Caki2 (cell line): ENCODE measurements at places on chromosomes 5 and 9. TPM values are rescaled to one million over a fixed set of nuclear protein-coding genes. Genes with fewer than 3 reads are reported as not detected.

DNA sequence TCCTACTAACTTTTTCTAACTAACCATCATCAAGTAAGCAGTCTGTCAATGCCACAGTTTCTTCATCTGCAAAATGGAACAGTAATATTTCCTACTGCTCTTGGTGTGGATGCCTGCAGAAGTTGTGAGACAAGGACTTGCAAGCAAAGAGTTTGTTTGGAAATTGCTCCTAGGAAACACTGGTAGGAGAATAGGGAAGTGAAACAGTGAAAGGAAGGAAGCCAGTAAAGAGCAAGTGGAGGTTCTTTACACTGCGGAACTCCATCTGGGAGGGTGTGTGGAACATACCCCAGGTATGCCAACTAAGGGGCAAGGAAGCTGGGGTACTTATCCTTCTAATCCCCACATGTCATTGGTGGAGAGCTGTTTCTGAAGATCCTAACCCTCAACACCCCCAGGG, 119.9 kb downstream of the FOXD1 start:
- no peak for DNase-seq

DNA sequence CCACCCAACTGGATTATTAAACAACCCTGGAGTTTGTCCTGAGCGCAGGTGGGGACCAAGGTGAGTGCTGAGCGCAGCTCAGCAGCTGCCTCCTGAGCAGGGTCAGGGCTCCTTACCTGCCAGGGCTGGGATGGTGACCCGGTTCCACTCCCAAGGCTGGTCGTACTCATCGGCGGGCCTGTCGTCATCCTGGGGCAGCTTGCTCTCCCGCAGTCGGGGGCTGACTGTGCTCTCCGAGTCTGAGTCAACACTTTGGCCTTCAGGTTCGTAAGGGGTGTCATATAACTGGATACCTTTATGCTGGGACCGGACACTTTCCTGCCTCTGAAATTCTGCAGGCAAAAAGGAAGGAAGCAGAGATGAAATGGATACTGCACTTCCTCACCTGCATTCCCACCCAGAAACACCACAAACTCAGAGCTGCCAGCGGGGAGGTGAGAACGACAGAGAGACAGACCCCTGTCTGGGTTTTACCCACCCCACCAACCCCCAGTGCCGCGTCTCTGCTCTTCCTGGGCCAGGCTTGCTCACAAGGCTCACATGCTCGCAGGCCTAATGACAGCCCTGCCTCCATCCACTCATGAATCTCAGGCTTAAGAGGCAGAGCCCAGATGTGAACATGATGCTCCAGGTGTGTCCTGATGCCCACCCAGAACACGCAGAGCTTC, 70.7 kb upstream of the SLC25A51 start:
- DNase-seq = no peak

GRCh38 chr9:35114840-35115628, 628 bp downstream of the ATOSB start:
- peak; percentile 38 for DNase-seq

- DNase-seq = no peak
Measured at GRCh38 chr9:4318326-4318725, 18.5 kb upstream of the GLIS3 start.

DNA sequence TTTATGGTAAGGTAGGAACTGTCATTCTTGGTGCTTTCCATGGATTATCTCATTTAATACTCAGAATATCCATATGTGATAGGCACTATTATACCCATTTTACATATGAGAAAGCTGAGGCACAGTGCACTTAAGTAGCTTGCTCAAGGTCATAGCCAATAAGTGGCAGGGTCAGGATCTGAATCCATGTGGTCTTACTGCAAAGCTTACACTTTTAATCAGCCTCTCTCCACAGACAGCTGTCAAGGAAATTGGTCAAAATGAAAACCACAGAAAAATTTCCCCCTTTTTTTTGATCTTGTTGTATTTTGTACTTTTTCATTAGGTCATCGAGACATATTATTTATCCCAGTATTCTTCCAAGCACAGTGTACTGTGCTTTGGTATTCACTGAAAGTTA, 78.5 kb downstream of the ERCC6L2 start:
- no peak for DNase-seq

DNA sequence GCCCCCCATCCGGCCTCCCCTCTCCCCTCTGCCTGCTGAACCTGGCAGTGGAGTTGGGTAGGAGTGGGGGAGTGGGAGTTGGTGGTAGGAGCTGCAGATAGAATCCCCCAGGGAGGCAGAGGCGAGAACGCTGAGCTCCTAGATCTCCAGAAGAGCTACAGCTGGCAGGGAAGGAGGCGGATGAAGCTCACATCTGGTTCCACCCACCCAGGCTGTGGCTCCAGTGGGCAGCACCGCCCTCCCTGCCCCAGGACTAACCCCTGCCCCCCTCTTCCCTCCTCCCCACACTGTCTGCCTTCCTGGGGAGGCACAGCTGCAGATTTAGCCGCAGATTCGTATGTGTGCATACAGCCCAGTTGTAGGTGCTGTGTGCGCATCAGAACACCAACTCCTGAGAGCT, 34.2 kb downstream of the C9orf50 start:
- no peak for DNase-seq

GRCh38 chr5:117195076-117195475, 620.5 kb upstream of the SEMA6A start:
- no peak for DNase-seq

GRCh38 chr9:111658943-111659342, 2.5 kb upstream of the GNG10 start:
- no peak for DNase-seq

DNA sequence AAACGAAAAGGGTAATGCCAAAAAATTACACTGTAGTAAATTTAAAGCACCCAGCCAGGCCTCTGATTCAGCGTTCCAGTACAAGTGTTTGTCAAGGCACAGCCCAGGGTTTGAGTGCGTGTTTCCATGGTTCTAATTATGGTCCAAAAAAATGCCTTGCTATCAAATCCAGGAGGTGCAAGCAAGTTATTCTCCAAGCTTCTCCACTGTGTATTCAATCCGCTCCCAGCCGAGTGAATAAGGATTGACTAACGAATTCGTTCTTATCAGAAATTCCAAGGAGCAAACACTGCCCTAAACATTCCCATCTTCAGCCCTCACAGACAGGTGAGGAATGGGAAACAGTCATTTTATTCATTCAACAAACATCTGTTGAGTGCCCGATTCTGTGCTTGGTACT, 103.3 kb upstream of the WWC1 start:
- no peak for DNase-seq

DNA sequence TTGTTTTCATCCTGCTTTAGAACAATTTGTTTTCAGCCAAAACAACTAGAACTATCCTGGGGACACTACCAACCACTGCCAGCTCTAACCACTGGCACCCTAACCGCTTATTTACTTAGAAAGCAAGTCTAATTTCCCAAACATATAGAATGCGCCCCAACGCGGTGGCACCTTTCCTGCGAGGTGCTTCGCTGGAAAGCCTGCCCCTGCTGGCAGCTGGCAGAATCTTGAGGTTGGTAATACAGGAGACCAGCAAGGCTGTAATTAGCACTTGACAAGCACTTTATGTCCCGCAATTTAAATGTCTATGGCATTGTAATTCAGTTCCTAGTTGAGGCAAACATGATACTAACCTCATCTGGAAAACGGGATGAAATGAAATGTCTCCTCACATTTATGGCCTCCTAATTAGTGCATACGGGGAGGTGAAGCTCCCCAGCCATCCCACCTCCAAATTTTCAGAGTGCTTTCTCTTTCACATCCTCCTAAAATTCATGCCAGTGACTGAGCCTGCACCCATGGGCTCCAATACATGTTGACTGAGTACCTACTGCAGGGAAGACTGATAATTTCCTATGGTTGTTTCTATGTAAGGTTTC, 30.4 kb downstream of the GABBR2 start:
- DNase-seq = no peak

GRCh38 chr9:23123048-23123632, 676.5 kb downstream of the DMRTA1 start:
- DNase-seq = no peak

GRCh38 chr9:105244734-105245028, 230 bp downstream of the SLC44A1 start:
- no peak for DNase-seq

DNA sequence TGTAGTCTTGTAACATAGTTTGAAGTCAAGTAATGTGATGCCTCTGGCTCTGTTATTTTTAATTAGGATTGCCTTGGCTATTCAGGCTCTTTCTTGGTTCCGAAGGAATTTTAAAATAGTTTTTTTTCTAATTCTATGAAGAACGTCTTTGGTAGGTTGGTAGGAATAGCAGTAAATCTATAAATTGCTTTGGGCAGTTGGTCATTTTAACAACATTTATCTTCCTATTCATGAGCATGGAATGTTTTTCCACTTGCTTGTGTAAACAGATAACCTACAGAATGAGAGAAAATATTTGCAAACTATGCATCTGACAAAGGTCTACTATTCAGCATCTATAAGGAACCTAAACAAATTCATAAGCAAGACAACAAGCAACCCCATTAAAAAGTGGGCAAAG, 173.2 kb upstream of the TRPC7 start:
- no peak for DNase-seq

The WHRN gene
- 3.9 and 6.6 TPM in 2 replicates for total RNA-seq

The HMMR gene
- 68.7 and 74.1 TPM in 2 replicates for total RNA-seq

The SHC3 gene
- total RNA-seq = 0.09 and 1.0 TPM in 2 replicates

The TRAF1 gene
- 4.3 and 5.0 TPM in 2 replicates for total RNA-seq

The MLANA gene
- total RNA-seq = not detected in 2 replicates

The HTR1A gene
- total RNA-seq = not detected in 2 replicates

The SPRY4 gene
- total RNA-seq = 0.09 and 0.20 TPM in 2 replicates

The STKLD1 gene
- total RNA-seq = 0.17 TPM in 1 of 2 replicates, not detected in the other
